ENCODE measurements at places on chromosomes 6 and 20. TPM values are rescaled to one million over a fixed set of nuclear protein-coding genes. Genes with fewer than 3 reads are reported as not detected.

The ULBP2 gene
- total RNA-seq: 3.2 TPM

The USP49 gene
- 18.5 TPM for total RNA-seq

The CCN2 gene
- 8.5 TPM for total RNA-seq

The MCM8 gene
- total RNA-seq: 8.3 TPM

The ID4 gene
- total RNA-seq: 118 TPM

The MDFI gene
- total RNA-seq: 51.2 TPM

The POU3F2 gene
- total RNA-seq: 27.4 TPM

The NKAPL gene
- 2.5 TPM for total RNA-seq

The PAX1 gene
- not detected for total RNA-seq

The DSN1 gene
- 10.2 TPM for total RNA-seq

The TINAG gene
- not detected for total RNA-seq

The SERAC1 gene
- total RNA-seq: 23.3 TPM

The MROH8 gene
- 4.2 TPM for total RNA-seq

The GCNT2 gene
- 58.3 TPM for total RNA-seq

The TOP1 gene
- 19.4 TPM for total RNA-seq

The PHACTR3 gene
- 20.1 TPM for total RNA-seq

The LPA gene
- total RNA-seq: 4.4 TPM

The FAM162B gene
- 1.4 TPM for total RNA-seq

The GNMT gene
- 0.36 TPM for total RNA-seq

The RNF5 gene
- 36.8 TPM for total RNA-seq

The FOXF2 gene
- 2.4 TPM for total RNA-seq

The LHFPL5 gene
- total RNA-seq: 1.00 TPM

The CFB gene
- total RNA-seq: 2.2 TPM

The TBC1D22B gene
- total RNA-seq: 8.1 TPM

The SIRPA gene
- 8.0 TPM for total RNA-seq

The AFDN gene
- 282 TPM for total RNA-seq

The MCHR2 gene
- total RNA-seq: 0.91 TPM

The B3GALT4 gene
- 10.8 TPM for total RNA-seq

The SAMD3 gene
- total RNA-seq: 26.0 TPM

The FAM209B gene
- not detected for total RNA-seq

The EYA2 gene
- 6.6 TPM for total RNA-seq

The ERMARD gene
- 29.7 TPM for total RNA-seq

The PCSK2 gene
- total RNA-seq: 24.1 TPM

The HLA-DQB2 gene
- not detected for total RNA-seq

The PSORS1C1 gene
- not detected for total RNA-seq

The C20orf141 gene
- not detected for total RNA-seq

The R3HDML gene
- total RNA-seq: not detected

The SMPDL3A gene
- total RNA-seq: 11.3 TPM

The ACSS1 gene
- 13.5 TPM for total RNA-seq

The SYNDIG1 gene
- 12.4 TPM for total RNA-seq

The FKBP1A gene
- total RNA-seq: 73.8 TPM

The PLCB1 gene
- 54.5 TPM for total RNA-seq

The FAM8A1 gene
- total RNA-seq: 39.5 TPM

The CRISP3 gene
- not detected for total RNA-seq
